ENCODE measurements at places on chromosomes 4 and X.

GRCh38 chrX:154748712-154749339, 2.1 kb downstream of the GAB3 start:
- DNase-seq, result peak; percentile 60

DNA sequence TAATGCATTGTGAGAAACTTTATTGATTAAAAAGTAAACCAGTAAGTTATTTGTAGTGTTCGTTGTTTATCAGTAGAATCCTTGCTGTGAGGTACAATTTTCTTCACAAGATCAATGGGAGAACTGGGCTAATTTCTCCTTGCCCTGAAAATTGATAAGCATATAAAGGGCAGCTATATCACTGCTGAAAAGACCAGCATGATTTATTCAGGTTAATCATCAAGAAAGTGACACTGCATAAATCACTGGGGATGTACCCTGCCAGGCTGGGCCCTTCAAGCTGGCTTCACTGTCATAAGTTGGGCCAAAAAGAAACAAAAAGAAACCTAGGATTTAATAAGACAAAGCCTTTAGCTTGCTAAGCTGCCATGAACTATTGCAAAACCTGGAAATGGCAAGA, 746.7 kb downstream of the STPG2 start:
- DNase-seq, result no peak

GRCh38 chr4:110287130-110287529, 88.7 kb upstream of the ELOVL6 start:
- DNase-seq, result peak; percentile 87

DNA sequence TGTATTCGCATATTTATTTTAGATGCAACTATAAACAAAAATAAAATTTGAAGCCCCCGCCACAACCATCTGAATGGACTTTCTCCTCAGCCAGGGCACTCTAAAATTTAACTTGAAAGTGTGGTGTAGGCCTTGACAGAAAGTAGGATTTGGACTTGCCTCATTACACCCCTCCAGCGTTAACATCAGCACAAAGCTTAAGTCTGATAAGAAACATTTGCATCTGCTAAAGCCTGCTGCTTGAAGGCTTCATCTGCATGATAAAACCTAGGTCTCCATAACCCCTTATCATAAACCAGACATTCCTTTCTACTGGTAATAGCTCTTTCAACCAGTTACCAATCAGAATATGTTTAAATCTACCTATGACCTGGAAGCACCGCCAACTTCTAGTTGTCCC, 1046.5 kb downstream of the FAT4 start:
- DNase-seq, result no peak

DNA sequence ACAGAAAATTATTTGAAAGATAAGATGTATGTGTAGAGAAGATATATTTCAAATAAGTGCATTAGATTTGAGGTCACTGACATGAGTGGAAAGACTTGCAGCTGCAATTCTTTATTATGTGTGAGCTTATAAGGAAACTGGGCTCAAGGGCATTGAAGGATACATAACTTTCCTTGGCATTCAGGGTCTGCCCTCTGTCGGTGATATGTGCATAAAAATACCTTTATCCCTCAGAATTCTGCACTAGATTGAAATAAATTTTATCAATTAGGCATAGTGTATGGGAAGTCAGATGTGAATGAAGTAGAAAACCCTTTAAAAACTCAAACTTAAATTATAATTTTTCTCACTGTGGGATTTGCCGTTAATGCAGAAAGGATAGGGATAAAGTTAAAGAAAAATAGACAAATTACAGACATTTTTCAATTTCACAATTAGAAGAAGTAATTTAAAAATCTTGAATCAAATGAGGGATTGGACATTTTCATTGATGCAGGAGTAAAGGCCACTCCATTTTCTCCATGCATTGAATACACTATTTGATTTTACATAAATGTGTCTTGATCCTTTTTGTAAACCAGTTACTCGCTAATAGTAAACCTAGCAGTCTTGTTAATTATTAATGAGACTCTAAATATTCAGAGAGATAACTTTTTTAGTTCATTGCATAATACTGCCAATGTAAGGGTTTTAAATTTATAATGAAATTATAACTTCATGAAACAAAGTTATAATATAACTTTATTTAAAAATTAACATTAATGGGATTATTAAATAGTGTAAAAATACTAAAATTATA, 21.0 kb upstream of the ETNPPL start:
- no peak for DNase-seq

DNA sequence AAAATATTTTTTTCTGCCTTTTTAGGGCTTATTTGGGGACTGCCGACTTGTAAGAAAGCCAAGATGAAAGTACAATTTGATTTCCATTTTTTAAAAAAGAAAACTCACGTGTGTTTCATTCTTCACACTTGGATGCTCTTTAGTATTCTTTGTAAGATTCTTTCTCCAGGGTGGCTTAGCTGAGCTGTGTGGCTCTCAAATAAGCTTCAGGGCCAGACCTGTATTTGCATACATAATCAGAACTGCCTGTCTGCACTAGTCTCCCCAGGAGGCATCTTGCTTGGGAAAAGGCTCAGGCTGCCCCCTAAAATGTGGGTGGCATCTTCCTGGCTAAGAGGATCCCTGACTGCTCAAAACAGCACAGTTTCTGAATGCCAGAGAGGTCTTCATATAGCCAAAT, 498.4 kb downstream of the MID1IP1 start:
- peak; percentile 11 for DNase-seq

- DNase-seq, result no peak
These were observed 335.3 kb downstream of the PABPC4L start for GRCh38 chr4:133866328-133866699.

DNA sequence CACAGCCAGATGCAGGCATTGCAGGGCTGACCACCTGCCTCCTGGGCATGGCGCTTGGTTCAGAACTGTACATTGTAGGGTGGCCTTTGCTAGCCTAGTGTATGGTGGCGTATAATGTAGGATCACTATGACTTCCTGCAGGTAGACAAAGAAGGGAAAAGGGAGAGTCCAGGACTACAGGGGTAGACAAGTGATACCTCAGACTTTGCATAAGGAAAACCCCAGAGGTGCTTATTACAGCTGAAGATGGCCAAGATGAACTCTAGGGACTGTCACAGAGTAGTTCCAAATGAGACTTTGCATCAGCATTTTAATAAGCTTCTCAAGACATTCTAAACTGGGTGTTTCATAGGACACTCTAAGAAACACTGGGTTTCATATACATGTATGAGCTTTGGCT, 116.4 kb upstream of the PUDP start:
- peak; percentile 22 for DNase-seq

DNA sequence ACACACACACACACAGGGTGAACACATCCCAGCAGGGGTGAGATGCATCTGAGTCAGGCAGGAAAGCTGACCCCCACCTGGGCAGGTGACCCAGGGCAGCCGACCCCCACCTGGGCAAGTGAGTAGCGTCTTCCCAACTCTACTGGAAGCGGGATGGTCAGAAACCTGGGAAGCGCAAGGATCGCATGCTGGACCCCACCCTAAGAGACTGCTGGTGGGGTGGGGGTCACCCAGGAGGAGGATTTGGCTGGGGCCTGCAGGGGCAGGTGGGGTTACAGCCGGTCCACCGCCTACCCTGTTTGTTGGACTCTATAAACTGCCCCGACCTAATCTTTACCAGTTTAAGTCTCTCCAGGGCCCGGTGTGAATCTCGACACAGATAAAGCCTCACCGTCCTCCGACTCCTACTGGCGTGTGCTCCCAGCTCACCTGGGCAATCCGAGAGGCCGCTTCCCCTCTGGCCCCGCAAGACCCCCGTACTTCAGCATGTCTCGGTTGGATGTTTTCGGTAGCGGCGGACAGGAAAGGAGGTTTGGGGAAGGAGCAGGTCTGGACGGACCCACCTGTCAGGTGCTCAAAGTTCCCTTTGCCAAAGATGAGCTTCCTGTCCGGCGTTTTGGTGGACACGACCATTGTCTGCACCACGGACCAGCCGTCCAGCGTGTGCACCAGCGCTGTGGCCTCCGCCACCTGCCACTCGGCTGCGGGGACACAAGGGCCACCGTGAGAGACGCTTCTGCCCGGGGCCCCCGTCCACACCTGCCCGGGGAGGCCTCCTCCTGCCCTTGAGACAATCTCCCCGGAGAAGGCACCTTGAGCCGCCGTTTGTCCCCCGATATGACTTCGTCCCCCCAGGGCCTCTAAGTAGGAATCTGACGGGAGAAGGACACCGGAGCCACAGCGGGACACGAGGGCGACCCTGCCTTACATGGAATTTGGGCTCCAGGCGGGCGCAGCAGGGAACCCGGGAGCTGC, 2.0 kb downstream of the GTPBP6 start:
- no peak for DNase-seq

DNA sequence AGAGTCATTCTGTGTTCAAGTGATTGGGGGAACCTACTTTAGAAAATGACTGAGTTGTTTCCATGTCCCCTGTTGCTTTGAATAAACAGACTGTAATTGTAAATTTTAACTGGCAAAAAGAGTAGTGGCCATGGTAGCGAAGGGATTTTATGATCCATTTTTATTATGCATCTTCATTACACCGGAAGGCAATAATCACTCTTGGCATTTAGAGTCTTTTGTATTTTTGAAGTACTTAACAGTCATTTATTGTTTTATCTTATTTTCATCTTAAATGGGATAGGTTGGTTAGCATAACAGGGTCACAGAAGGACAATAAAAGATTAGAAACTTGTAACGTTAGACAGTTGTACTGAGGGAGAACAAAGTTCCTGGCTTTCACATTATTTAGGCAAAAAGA, 11.0 kb upstream of the OTC start:
- no peak for DNase-seq

DNA sequence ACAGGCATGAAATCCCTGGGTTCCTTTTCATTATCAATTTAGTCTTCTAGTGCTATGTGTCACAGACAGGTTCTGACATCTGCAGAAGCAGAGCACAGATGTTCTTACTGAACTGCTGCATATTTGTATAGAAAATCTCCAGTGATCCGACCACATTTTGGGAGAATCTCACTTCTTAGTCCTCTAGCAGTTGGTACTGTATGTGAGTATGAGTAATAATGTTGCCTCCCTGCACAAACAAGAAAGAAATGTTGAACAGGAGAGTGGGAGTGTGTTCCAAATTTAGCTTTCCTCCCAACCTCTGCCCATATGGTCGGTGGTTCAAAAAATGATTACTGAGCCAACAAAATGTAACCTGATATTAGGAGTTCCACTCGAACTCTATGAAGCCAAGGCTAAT, 165.3 kb upstream of the GPC4 start:
- no peak for DNase-seq

GRCh38 chrX:101370888-101371504, 15.0 kb downstream of the BTK start:
- DNase-seq, result peak; percentile 41

DNA sequence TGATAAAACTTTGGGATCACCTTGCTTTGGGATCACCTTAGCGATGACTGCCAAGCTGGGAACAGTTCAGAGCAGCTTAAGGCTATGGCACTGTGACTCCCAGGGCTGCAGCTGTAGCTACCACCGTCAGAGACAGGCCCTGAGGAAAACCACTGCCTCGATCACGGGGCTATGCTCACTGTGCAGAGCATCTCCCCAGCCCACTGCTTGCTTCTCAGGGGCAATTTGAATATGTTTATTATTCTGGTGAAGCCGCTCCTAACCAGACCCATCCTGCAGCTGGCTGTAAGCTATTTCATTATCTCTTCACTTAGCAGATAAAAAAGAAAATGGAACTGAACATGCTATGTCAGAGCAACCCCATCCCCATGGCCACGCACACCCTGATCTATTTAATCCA, 328.5 kb downstream of the EVC2 start:
- no peak for DNase-seq

DNA sequence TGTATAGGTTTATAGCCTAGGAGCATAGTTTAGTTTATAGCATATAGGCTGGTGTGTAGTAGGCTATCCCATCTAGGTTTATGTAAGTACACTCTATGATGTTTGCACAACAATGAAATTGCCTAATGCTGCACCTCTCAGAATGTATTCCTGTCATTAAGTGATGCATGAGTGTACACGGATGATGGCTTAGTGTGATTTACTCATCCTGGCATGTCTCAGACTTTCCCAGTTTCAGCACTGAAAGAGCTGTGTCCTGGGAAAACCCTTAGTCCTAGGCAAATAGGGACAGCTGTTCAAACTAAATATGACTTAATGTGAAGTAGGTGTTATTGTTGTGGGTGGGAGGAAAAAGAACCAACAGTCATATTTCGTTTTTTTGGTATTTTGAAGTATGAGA, 264.9 kb upstream of the MAGEB18 start:
- no peak for DNase-seq

DNA sequence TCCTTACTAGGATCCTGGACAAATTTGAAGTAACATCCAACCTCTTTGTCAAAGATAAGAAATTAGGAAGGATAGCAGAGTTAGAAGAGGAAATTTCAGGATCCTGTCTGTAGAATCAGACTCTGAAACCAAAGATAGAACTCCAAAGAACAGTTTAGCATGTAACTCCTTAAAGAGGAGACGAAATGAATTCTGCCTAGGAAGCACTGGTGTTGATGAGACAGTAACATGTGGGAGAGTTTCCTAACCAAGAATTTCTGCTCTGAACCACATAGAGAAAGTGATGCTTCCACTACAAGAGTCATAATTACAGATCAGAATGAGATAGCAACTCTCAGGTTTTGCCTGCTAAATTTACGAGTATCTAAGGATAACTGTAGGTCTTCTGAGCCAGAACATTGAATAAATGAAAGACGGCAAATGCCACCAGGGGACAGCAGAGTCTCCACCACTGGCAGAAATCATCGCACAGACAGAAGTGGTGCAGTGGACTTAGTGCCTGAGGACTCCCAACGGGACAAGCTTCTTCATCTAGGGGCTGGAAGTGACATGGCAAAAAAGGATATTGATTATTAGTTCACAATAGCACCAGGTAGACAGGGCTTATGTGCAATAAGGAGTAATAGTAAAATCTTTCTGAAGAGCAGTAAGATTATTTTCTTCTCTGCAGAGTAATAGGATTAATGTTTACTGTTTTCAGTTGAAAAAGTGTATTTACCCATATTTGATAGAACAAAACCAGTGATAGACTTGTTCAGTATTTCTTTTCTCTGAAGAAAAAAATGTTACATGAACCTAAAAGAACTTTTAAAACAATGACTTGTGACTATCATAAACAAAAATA, 6.7 kb upstream of the PPID start:
- DNase-seq, result peak; percentile 66

- DNase-seq, result no peak
These were observed 51.3 kb downstream of the FNIP2 start for GRCh38 chr4:158819942-158820786.

DNA sequence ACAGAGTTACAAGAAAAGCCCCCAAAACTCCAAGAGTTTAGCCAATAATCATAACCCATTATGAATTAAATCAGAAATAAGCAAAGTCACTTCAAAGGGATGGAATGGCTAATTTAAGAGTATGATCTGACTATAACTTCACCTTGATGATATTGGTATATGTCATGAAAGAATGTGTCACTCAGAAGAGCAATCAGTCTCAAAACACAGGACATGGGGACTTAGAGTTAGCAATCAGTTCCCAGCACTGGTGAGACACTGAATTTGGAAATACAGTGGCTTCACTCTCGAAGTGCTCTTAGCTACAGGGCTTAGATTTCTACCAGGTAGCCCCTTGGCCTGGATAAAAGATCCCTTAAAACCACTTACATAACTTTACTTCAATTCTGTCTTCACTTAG, 65.7 kb upstream of the EXOC1L start:
- no peak for DNase-seq

Measured in GM12865 (cell line).